SK-N-DZ (cell line): ENCODE measurements at places on chromosomes 3 and 15.

DNA sequence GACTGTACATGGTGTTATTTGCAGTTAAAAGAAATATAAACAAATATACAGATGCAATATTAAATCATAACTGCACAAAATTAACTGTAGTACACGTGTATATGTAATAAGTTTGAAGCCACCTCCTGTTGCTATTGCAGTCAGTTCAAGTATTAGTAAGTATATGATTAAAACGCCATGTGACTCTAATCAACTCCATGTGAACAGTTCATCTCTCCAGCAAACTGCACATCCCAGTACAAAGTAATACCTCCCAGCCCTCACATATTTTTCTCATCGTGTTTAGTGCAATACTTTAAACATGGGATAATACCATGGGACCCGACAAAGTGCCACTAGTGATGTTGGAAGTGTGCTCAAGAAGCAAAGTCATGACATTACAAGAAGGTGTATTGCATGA is 34.6 kb downstream of the PDCD10 start:
- no peak for DNase-seq

DNA sequence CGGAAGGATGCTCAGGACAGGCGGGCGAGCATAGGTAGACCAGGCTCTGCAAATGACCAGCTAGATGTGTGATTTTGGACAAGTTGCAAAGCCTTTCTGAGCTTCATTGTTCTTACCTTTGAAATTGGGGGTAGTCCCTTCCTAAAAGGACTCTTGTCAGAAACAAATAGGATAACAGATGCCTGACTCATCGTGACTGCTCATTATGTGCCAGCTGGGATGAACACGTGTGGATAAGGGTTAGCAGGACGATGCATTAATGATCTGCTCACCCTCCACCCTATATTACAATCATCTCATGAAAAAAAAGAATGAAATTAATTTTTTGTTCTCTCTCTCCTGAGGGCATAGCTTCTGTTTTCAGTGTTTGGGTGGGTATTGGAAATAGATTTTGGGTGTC is 223.4 kb downstream of the NR2F2 start:
- no peak for DNase-seq

- DNase-seq: no peak
Measured at GRCh38 chr3:124486324-124486723, 243.9 kb upstream of the UMPS start.

GRCh38 chr3:18900994-18901393 is 247.3 kb upstream of the KCNH8 start:
- no peak for DNase-seq

DNA sequence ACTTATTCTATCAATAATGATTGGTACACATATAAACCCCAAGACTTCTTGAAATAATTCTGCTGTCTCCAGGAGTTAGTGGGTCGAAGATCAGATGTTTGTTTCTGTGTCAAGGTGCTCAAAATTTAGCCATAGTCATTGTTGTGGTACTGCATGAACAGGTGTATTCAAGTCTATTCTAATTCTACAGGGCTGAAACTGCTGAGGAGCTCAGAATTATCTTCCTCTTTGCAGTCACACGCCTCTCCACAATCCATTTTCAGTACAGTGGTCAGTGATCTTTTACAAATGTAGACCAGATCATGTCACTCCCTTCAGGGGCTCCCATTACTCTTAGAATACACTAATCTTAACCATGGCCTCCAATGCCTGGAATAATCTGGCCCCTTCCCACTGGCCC is 527.5 kb downstream of the NTRK3 start:
- DNase-seq: no peak
